Erythroblast (primary cell): ENCODE measurements at places on chromosomes 7 and 10.

GRCh38 chr10:11024596-11024995 lies 6.9 kb downstream of the CELF2 start:
- no peak for DNase-seq

- no peak for DNase-seq
Observed at GRCh38 chr10:94370501-94370900, 7.8 kb upstream of the NOC3L start.

- DNase-seq = no peak
Observed at GRCh38 chr10:127427926-127428325, 121.2 kb upstream of the NPS start.

DNA sequence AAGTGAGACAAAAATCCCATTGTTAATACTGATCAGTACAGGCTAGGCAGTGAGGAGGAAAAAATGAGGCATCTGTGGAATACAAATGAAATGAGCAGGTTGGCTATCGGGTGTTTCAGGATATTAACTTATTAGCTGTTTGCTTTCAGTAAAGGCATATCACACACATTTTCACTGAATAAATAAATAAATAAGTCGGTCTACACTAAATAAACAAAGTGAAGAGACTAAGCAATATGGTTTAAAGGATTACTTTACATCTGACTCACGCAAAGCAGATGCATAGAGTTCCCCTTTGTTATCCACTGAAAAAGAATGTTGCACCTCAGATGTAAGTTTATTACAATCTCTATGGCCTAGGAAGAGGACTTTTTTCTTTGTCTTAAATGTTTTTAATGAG lies 6.3 kb upstream of the SEMA3A start:
- DNase-seq = no peak

DNA sequence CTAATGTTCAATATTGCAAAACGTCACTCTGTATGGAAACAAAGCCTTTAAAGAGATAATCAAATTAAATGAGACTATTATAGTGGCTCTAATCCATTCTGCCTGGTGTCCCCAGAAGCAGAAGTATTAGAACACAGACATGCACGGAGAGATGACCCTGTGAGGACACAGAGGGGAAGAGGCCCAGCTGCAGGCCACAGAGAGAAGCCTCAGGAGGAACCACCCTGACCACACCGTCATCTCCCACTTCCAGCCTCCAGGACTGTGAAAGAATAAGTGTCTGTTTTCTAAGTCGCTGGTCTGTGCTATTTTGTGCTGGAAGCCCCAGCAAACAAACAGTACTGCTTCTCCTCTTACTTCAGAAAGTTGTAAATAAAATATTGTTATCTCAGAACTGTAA lies 283.5 kb upstream of the ADARB2 start:
- no peak for DNase-seq

DNA sequence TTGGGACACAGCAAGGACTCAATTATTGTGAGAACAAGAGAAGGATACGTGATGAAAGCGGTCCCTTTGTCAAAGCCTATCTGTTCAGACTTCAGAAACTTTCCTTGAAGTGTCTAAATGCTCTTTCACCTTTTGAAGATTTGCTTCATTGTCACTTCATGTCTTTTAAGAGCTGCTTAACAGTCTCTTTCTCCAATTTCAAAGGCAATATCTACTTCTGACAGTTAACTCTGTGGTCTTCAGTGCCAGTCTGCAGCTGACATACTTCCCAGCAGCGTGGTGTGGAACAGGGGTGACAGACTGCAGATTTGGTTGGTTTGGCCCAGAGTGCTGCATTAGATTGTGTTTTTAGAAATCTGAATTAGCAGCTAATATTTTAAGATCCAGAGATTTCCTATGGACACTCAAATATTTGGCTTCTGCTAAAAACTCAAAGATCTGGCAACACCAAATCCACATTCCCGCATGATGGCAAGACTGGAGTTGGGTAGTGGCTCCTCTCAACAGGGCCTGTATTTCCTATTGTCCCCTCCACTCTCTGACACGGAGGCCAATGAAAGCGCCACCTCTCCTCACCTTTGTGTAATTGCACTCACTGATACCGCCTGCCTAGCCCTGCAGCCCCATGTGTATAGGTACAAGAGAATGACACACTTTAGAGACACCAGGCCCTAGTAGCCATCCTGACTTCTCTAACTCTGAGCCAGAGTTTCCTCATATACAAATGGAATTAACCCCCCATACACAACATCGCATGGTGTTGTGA lies 11.5 kb downstream of the SCRN1 start:
- DNase-seq = peak; percentile 13

- DNase-seq = no peak
Observed at GRCh38 chr10:34033078-34033477, 698.6 kb upstream of the NRP1 start.

DNA sequence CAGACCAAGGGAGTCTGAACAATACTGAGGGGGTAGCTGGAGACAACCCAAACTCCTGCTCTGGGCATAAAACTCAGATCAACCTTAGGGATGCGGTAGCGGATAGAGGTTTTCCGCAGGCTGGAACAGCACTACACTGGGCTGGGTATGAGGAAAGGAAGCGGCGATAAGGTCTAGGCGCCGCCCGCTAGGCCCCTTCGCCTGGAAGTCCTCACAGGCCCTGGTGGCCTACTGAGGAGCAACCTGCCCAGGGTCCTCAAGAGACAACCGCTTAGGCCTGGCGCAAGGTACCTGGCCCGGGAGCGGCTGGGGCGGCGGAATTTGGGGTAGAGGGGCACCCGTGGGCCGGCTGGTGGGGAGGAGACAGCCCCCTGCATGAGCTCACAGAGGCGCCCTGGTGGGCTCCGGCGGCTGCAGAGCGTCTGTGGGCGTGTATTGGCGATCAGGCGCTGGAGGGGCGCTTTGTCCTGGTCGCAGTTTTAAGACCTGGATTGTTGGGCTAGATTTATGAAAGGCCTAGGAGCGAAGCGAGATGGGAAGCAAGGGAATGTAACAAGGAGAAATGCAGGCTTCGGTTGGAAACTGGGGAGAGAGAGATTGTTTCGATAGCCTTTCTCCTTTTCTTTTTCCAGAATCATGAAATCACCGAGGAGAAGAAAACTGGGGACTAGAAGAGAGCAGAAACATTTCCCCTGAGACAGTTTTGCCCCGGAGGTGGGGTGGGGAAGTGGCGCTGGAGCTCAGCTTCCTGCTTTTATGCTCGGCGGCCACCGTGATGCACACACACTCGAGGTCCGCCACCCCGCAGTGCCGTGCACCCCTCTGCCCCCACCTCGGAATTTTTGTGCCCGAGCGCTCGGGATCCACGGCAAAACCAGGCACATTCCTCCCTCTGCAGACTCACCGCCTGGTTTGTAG lies 2.4 kb upstream of the NKX2-3 start:
- no peak for DNase-seq

- peak; percentile 33 for DNase-seq
Observed at GRCh38 chr7:77800158-77800557, 1.6 kb downstream of the PHTF2 start.

DNA sequence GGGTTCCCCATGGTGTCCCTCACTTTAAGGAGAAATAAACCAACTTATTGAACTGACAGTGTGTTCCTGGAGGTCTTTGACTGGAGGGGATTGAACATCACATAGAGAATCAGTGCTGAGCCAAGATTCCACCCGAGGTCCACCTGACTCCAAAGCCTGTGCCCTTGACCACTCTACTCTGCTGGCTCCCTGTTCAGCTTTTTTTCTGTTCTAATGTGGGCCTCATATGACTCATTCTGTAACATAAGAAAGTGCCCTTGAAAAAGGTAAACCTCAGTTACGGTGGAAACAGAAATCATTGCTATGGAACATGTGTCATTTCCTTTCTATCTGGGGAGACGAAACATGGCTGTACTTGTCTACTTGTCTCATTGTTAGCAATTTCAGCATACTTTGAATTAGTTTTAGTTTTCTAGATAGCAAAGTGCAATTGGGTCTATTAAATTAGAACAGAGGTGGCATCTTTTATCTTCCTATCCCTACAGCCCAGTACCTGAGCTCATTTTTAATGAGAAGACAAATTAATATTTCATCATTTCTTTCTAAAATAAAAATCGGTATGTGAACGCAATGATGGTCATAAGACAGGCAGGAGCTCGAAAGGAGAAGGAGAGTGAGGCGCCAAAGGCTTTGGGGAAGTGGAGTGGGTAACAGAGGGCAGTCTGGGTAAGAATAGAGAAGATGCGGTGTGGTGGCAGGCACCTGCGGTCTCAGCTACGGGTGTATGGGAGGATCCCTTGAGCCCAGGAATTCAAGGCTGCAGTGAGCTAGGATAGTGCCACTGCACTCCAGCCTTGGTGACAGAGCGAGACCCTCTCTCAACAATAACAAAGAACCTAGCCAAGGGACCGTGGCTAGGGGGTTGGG lies 1.5 kb downstream of the GSDME start:
- no peak for DNase-seq

DNA sequence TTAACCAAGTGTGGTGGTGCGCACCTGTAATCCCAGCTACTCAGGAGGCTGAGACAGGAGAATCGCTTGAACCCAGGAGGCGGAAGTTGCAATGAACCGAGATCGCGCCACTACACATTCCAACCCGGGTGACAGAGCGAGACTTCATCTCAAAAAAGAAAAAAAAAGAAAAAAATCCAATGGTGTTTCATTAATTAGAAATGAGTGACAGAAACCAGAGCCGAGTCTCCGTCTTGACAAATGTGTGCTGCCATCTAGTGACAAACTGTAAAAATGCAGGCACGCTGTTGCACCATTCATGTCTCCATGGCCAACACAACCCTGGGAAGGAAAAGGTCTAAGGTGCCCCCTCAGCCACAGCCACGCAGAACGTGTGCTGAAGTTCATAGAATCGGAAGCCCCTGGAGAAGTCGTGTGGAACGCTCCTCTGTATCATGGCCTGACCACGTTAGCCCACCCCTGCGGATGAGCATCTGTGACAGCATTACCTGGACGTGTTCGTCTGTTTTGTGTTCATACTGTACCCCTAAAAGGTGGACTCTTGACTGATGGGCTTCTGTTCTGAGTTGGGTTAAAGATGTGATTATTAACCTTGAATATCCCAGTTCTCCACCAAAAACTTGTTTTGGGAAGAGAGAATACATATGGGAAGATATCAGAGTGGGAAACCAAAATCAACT lies 94.9 kb downstream of the LYZL2 start:
- peak; percentile 78 for DNase-seq

GRCh38 chr7:55193245-55193644 lies 171.9 kb upstream of the LANCL2 start:
- no peak for DNase-seq

GRCh38 chr7:39310699-39311098 lies 255.5 kb upstream of the YAE1 start:
- no peak for DNase-seq

DNA sequence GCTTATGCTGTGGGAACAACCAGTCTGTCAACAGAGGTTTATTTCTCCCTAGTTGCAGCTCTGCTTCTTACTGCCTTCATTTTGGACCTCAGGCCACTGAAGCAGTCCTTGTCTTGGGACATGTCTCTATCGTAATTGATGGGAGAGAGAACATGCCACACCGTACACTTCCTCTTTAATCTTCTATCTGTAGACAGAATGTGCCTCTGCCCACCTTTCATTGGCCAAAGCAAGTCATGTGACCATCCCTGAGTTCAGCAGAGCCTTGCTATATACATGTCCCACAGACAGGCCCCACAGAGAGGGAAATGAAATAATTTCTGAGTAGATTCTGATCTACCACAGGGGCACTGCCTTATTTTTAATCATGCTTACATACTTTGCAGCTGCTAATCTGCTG lies 98.0 kb downstream of the KCND2 start:
- peak; percentile 4 for DNase-seq

DNA sequence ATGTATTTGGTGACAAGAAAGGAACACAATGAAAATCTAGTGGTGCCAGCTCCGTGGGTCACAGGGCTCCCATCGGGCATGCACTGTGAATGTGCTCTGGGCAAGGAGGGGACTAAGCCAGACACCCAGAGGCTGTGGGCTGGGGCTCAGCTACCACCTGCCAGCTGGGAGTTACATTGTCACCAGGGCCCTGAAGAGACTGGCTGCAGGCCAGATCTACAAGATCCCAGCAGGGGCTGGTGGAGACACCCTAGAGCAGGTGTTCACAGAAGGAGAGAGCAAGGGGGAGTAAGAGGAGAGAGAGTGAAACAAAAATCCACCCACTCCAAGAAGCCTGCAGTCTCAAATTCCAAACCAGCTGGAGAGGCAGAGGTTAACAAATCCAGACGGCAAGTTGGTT lies 116.6 kb upstream of the ADCY1 start:
- DNase-seq = no peak

DNA sequence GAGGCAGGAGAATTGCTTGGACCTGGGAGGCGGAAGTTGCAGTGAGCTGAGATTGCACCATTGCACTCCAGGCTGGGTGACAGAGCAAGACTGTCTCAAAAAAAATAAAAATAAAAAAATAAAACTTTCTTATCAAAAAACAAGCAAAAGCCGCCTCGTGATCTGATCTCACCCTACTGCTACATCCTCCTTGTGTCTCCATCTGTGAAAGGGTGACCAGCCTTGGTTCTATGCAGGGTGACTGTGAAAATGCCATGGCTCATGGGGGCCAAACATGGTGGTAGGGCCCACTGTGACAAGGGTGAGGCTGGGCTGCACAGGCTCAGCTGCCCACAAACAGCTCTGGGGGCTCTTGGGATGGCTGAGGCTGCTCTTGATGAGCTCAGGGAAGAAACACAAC lies 968 bp upstream of the OPN4 start:
- DNase-seq = no peak

- no peak for DNase-seq
Observed at GRCh38 chr10:97019213-97019844, 166.4 kb downstream of the SLIT1 start.

DNA sequence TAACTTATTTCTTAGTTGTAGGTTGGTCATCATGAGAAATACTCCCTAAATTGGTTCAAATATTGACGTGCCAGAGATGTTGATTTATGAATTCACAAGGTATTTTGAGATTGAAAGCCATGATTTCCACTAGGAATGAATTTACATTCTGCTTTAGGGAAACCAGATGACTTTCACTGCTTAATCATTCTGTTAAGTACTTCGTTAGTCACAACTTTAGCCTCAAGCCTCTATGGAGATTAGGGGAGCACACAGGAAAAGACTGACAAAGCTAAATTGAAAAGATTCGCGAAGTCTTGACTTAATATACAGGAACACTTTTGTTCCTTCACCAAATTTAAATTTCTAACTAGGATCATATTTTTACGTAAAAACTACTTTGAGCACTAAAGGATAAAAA lies 250.4 kb upstream of the CACNA2D1 start:
- no peak for DNase-seq
